ENCODE measurements at places on chromosomes 2 and 18.

- DNase-seq = no peak
Measured at GRCh38 chr2:61620244-61621159, 82.3 kb upstream of the XPO1 start.

DNA sequence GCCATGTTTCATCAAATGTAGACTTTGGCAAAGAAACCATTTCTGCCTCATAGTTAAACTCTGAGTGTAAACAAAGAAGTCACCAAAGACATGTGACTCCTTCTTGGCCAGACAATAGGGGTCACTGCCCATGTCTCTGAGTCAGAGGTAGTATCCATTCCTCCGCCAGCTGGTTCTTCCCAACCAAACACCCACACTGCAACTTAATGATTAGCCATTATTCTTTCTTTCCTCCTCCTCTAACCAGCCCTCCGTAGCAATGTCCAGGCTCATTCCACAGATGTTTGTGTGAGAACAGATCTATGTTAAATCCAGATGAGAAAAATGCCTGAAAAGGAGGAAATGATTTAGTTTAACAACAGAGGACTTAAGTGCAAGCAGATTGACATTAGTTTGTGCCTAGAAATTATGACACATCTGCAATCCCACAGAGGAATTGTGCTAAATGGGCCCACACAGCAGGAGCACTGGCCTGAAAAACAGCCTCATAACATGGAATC lies 127.9 kb upstream of the SH3BP4 start:
- no peak for DNase-seq

DNA sequence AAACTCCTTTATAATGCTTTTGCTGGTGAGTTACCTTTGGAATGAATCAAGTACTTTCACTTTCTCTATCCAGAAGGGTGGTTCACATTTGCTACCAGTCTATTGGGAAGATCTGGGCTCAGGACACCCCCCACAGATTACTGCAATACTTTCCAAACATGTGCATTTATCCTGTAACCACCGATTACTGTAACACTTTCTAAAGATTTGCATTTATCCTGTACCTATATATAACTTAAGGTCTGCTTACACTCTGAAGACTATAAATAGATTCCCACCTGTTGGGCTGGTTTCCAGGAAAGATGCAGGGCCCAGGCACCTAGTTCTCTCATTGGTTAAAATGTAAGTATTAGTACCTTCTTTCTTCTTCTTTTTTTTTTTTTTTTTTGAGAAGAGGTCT lies 113.0 kb upstream of the NEDD4L start:
- DNase-seq = no peak

DNA sequence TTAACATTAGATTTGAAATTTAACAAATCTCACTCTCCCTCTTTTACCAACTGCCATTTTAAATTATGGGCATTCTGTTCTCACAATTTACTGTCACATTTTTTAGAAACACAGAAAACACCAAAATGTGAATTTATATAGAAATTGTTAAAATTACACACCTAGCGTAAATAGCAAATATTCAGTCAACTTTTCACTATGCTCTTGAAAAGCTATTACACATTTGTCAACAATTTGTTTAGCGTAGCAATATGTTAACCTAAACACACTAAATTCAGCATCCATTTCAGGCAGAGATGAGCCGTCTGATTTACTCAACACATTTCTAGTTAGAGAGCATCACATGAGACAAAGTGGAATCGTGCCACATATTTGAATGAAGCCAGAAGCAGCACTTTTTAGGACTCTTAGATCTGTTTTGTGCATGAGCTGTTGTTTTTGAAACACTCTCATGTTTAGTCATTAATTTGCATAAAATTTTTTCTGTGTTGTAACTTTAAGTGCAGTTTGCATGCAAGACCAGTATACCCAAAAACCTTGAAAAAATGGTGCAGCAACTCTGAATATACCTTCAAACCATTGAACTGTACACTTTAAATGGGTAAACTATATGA lies 8.2 kb downstream of the TTC32 start:
- no peak for DNase-seq

DNA sequence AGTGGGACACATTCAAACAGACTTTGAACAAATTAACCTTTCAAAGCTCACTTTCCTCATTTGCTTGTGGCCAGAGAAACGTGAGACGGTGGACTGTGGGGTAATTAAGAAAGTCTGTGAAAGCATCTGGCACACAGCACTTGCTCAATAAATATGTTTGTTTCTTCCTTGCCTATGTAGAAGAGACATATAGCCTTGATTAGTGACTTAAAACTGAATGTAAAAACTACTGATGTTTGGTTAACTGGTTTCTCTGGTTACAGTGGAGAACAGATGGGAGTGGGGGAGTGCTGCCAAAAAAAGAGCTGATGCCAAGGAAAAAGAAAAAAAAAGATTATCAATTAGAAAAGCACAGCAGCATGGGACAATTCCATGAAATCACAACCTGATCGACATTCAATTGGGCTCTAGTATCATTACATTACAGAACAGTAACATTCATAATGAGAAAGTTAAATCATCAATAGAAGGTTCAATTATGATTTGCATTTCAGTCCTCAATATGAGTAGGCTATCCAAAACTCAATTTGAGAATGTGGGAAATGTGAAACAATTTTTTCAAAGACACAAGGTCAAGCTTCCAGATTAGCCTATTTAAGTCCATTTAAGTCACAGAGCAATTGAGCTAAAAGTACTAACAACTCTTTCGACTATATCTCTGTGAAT lies 14.7 kb downstream of the CUL3 start:
- no peak for DNase-seq

DNA sequence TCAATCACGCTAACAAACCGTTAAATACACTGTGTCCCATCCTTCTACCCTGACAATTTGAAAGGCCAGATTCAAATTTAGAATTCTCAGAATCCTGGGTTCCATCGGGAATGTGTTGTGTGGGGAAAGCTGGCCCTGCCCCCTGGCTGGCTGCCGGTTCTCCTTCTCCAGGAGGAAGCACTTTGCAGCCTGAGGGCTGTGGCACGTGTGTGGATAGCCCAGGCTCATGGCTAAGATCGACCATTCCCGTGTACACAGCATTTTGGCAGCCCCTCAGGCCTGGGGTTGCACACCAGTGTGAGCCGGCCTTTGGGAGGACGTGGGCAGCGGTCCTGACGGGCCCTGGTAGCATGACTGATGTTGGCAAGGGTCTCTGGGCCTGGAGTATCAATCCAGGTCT lies 51.0 kb upstream of the ROCK2 start:
- DNase-seq = no peak

DNA sequence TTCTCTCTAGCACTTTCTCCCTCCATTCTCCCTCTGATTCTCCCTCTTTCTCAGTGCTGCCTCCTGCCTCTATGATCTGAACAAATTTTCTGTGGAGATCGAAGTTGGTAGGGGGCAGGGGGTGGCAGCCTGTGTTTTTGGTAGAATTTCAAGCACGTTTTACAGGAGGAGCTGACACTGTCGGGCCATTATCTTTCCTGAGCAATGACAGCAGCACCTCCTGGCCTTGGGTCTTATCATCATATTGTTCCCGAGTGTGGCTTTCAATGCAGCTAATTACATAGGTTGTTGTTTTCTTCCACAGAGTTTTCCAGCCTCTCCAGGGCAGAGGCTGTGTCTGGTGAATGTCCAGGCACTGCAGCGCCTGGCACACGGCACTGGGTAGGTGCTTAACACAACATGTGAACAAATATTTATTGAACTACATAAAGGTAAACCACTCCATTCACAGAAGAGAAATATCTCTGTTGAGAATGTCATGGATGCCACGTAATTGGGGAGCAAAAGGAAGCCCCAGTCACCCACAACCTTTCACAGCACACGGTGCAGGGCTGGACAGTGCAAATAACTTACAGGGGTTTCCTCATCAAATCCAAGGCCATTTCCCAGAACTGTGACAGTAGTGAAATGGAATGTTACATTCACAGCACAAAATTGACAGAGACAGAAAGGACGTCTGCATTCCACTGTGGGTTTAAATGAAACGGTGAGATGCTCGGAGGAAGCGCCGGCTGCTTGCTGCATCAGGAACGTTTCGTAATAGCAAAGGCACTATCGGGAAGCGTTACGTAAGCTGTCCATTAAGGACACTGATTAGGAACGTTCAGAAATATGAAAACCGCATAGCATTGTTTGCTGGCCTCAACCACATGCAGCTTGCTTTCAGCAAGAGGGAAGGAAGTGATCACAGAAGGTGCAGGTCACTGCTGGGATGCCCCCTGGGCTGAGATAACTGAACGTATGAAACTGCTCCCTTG lies 6.5 kb upstream of the KCNG2 start:
- DNase-seq = no peak

DNA sequence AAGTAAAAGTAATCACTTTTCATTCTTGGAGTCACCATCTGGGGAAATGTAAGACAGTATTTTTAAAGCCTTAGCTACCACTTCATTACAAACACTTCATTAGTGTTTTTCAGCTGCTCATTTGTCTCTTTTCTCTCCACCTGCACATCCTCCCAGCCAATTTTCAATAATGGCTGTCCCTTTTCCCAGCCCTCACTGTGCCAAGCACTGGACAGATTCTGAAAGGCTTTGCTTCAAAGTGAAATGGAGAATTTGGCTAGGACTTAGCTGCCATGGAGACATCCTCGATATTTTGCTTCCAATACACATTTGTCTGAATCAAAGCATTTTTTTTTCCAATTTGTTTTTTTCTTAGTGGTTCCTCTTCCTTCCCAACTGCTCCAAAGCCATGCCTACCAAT lies 272.4 kb upstream of the NRXN1 start:
- no peak for DNase-seq

DNA sequence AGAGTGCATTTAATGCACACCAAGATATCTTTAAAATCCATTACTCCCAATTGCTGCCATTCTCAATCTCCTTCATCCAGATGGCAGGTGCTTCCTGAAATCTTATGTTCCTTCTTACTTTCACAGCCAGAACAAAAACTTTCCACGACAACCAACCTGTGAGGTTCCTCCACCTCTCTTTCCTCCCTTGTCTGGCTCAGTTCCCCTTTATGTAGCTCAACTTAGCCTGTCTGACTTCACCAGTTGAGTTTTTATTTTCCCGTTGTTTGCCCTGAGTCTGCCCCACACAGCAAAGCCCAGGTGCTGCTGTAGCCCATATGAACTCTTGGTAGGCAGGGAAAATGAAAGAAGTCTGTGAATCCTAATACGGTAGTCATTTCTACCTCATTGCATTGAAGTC lies 112.5 kb downstream of the MREG start:
- no peak for DNase-seq

DNA sequence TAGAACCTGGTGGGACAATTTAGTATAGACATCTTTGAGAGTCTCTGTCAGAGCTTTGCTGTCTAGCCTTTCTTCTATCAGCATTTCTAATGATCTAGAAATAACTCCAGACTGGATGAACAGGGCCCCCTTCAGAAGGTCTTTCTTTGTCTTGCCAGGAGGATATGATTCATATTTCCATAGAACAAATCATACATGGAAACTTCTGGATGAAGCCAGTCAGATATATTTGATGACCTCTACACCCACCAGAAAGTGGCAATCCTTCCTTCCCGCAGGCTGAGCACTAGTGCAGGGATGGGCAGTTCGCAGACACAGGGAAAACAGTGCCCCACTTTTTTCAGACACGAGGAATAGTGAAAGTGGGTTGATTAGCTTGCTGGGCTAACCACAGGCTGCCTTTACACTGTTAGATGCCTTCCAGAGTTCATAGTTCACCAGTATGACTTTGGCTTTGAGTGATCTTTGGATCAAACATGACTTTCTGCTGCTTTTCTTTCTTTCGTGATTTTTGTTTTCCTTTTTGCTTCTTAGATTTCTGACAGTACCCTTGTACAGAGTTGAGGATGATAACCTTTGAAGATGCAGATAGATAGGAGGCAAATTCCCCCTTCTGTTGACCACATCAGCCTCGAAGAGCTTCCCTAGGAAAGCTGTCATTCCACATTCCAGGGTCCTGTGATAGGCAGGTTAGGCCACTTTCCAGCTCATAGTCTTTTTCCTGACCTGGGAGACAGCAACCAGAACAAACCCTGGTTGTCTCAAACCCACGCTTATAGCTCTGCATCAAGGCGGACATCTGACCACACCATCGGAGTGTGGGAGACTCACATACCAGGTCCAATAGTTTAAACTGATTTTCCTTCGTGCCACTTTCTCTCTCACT lies 237.0 kb downstream of the ZNF407 start:
- no peak for DNase-seq

DNA sequence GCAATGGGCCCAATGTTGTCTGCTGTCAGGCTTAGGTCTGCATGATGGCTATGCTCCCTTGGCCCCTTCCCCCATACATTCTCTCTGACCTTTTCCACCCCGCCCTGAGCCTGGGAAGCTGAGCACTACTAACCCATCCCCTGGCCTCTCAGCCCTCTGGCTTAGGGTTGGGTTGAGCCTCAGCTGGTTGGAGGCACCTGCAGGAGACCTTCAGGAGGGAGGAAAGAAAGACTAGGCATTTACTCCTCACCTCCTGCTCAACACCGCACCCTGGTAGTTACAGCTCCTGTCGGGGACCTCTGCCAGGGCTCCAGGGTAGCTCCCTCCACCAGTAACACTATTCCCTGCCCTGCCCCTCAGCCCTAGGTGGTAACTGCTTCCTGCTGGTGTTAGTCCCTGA lies 80.5 kb downstream of the GALNT14 start:
- DNase-seq = no peak

DNA sequence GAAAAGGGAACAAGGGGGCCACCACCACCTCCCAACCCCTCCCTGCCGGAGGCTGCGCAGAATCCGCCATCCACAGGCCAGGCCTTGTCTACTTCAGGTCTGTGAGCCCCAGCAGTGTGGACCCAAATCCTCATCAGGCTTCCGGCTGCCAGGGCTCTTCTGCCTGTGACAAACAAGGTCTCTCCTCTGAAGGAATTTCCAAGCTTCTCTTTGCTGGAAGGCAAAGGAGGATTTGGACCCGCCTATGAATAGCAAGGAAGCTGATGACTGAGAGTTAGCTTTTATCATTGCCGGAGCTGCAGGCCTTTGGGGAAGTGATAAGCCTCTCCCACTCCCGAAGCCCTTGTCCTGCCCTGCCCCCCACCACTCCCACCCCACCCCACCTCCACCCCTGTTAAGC lies 93.7 kb upstream of the SH3BP4 start:
- no peak for DNase-seq

DNA sequence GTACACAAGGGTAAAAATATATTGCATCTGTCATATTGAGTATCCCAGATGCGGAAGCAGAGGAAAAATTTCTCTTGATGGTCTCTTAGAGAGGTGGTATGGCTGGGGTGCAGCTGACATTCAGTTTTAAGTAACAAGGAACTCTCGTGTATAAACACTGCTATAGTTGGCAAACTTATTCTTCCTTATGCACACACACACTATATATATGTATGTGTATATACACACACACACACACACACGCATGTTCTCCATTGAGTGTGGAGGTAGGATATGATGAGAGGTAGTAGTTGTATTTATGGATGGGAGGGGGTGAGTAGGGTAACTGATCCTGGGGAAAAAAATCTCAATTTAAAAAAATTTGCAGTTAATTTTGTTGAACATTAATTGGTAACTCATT lies 10.6 kb downstream of the PHLPP1 start:
- DNase-seq = no peak

DNA sequence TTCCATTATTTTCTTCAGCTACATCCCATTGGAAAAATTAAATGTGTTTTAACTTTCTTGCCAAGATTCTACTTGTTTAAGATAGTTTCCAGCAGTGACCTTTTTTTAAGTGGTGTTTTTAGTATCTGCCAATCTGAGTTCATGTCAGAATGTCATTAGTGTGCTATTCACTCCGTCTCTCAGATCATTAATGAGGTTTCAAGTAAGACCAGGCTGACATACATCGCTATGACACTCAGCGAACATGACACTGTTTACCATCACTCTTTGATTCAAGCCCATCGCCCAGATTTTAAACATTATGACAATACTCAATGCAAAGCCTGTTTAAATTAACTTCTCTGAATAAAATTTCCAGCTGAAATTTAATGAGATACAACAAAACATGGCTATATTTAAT lies 272.0 kb upstream of the KYNU start:
- no peak for DNase-seq
